Kasumi-1 (cell line): ENCODE measurements at places on chromosomes 12 and 14.

DNA sequence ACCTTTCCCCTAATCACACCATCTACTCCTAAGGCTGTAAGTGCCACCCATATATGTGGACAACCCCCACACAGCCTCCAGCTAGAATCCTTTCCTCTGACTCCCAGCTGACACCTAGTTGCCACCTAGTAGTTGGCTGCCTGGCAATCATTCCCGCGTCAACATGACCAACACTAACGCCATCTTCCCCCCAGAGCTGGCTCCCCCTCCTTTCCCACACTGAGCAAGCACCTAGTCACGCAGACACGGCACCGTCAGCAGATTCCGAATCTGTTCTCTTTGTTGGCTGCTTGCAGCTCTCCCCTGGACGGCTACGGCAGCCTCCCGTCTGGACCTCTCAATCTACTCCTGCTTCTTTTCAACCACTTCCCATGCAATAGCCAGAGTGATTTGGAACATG is 27.7 kb downstream of the UBR7 start:
- DNase-seq, result no peak

GRCh38 chr12:50659260-50659659 is 104.6 kb upstream of the ATF1 start:
- no peak for DNase-seq

DNA sequence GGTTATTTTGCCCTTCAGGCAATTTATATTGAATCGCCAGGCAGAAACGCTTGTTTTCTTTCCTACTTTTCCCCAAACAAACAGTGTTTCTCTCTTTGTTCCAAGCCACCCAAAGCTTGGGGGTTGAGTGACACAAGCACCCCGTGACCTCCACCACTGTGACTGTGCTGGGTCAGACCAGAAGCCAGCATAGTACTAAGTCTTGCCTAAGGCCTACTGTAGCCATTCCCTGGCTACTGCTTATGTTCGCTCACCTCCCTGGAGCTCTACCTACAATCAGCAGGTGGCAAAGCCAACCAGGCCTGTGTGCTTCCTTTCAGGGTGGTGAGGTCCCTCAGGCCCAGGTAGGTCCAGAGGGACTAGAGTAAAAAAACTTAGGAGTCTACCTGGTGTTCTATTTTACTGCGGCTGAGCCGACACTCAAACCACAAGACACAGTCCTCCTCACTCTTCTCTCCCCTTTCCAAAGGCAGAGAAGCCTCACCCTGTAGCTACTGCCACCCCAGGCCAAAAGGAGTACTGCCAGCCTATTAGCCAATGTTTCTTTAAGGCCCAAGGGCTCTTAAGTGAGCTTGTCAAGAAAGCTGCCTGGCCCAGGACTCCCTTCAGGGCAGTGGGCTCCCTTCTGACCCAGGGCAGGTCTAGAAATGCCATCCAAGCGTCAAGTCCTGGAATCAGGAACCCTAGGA is 411.8 kb upstream of the MIS18BP1 start:
- DNase-seq, result peak; percentile 16

DNA sequence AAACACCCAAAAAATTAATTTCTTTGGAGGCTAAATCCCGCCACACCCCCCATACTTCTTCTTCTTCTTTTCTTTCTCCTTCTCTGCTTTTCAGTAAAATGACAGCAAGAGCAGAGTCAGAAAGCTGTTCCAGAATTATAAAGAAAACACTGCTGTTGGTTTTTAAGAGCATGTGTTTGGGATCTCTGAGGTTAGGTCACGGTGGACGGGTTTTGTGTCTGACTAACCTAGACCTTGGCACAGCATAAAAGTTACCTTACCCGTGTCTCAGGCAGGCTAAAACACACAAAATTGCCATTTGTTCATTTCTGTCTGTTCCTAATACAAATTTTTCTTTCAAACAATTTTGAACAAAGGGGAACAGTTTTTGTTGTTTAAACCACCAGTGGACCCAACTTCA is 540.8 kb downstream of the NRXN3 start:
- no peak for DNase-seq

DNA sequence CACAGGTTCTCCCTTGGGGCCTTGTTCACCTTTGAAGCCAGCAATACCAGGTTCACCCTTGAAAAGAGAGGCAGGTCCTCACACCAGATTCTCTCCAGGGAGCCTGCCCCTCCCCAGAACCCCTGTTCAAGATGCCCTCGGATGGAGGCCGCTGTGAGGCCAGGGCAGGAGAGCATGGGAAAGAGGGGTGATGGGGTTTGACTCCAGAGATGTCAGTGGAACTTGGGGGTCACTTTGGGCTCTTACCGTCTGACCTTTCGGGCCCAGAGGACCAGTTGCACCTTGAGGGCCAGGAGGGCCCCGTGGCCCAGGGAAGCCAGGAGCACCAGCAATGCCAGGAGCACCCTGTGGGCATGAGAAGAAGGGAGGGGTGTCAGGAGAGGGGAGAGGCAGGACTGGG is 17.4 kb downstream of the COL2A1 start:
- no peak for DNase-seq

DNA sequence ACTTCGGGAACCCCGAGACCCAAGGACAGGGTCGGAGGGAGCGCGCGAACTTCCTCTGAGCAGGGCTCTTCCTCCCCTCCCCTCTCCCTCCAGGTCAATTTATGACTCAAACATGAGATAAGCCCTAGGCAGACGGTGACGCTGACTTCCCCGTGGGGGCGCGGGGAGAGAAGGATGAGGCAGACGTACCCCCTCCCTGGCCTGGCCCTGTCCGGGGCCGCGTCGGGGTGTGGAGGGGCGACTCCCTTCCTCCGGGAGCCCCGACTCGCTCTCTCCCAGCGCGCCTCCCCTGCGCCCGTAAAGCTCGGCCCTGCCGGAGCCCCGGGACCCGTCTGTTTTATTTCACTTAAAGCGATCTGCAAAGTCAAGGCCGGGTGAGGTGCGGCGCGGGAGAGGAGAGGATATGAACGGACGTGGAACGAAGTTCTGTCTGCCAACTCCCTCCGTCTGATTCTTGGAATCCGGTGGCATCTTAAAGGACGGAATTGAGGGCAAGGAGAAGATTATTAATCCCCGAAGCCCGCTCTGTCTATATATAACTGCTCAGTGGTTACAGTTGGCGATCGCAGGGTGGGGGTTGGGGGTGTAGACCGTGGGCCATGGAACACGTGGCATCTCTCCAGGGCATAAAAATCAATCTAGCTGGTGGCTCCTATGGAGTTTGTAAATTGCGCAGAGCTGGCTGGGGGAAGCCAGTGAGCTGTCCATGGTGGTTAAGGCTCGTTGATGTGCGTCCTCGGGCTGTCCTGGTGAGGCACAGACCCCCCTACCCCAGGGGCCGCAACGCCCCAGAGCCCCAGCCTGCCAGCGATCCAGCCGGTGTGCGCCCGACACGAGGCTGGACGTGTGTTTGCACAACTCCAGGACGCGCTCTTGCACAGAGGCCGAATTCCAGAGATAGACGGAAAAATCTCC is 2.9 kb upstream of the PTHLH start:
- DNase-seq, result peak; percentile 53

DNA sequence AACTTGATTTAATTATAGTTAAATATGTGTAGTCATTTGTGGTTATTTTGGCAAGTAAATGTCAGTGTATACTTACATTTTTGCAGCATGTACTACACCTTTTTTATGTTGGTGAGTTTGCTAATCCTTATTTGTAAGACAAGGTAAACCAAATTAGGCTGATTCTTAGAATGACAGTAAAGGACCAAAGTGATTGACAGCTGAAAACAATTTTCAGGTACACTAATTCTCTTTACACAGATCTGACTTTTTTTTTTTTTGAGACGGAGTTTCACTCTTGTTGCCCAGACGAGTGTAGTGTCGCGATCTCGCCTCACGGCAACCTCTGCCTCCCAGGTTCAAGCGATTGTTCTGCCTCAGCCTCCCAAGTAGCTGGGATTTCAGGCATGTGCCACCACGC is 8.4 kb downstream of the SLC25A3 start:
- no peak for DNase-seq

- no peak for DNase-seq
Observed at GRCh38 chr14:75279763-75280290, 1.2 kb downstream of the FOS start.

- DNase-seq, result no peak
Observed at GRCh38 chr12:130428116-130428515, 90.4 kb downstream of the PIWIL1 start.

GRCh38 chr12:106049105-106049504 is 89.6 kb downstream of the NUAK1 start:
- no peak for DNase-seq

DNA sequence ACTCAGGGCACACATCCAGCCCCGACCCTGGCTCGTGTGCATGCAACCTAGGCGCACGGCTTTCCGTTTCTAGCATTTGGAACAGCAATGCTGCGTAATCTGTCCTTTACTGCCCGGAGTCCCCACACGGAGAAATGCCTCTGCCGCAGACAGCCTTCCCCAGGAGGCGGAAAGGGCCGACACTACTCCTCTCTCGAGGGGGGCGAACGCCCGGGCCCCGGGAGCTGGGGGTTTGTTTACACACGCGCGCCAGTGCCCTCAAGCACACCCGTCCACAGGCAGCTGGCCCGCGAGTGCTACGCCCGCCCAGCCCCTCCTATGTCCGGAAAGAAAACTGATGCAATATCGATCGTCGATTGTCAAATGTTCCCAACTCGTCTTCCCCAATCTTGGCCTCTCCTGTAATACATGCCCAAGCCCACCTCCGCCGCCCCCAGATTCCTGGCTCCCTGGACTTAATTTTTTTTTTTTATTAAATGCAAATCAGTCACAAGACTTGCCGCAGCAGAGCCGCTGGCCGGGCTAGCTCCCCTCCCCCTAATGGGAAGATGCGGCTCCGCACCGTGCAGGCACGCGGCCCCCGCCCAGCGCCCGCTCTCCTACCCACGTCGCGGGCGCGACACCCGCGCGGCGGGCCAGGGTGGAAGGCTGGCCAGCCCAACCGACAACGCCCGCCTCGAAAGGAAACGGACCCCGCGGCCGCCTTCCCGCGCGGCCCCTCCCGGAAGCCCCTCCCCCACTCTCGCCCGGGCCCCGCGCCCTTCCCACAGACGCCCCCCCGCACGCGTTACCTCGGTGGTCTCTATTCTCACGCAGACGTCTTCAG is 642 bp downstream of the SLC38A2 start:
- peak; percentile 54 for DNase-seq

DNA sequence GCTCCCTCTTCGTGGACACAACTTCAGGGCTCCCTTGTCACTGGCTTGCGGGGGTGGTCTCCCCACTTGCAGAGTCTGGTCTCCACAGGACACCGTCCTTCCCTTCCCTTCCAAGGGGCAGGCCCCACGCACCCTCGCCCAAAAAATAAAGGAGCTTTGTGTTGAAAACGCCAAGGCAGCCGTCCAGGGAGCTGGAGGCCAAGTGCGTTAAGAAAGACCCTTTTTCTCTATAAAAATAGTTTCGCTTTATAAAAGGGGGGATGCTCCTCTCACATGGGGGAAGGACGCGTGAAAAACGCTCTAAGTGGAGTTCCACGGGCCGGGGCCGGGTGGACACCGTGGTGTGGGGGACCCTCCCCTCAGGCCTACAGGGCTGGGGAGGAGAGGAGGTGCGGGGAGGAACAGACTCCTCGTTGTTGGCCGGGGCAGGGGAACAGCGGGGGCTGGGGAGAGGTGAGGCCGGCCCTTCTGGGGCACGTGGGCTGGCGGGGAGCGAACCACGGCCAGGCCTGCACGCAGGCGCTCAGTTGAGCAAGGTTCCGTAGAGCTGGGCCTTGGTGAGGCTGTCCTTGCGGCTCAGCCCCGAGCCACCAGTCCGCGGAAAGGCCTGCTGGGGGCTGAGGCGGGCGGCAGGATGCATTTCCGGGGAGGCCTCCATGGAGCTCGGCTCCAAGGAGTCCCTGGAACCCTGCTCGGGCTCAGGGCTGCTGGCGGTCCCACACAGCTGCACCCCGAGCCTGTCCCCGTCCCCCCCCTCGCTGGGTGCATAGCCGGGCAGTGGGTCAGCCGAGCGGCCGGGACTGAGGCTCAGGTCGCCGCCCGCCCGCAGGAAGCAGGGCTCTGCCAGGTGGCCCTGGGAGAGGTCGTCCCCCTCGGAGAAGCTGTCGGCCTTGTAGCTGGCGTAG is 49.5 kb downstream of the BEGAIN start:
- DNase-seq, result no peak

GRCh38 chr12:132321321-132322118 is 7.9 kb downstream of the GALNT9 start:
- no peak for DNase-seq

DNA sequence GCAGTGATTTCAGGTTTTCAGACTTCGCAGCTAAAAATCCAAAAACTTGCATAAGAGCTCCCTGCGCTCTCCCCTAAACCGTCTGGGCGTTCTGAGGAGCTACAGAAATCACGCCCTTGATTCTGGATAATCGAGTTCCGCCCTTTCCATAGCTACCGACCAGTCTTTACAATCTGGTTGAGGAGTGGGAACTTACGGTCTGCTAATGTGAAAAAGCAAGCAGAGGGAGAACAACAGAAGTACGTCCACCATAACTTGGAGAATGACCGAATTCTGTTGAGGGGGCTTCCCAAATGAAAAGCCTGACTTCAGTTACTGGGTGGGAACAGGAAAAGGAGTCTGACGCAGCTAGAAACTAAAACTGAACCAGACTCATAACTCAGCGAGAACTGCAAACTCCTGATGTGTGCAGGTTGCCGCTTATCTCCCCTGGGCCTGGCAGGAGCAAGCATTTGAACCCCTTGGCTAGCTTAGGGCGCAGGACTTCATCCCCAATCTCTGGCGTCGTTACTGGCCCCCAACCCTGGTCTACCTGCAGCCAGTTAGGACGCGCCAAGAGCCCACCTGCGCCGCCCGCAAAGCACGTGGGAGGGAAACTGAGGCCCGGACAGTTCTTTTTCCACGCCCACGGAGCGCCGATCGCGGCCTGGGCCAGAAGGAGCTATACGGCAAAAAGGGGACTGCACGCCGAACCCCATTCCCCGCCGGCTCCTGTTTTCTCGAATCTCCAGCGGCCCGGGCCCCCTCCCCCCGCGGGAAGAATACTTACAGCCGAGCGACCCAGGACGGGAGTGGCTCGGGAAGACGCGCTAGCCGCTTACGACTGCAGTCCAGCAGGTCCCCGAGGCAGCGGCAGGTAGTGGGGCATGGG is 838 bp downstream of the LRIG3 start:
- no peak for DNase-seq

DNA sequence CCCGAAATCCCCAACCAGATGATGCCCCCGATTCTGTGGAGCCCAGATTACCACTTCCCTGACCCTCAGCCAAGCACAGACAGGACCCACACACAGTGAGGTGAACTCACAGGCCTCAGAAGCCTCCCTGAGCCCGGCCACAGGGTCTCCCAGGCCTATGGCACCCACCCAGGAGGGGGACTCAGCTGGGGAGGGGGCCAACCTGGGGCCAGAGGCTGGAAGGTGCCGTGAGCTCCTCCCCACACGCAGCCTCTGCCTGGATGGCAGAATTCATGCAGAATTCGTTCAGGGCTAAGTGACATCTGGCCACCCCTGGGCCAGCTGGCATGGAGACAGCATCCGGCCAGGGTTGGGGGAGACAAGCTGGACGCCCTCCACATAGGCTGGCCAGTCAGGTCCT is 11.8 kb downstream of the TMEM179 start:
- no peak for DNase-seq

DNA sequence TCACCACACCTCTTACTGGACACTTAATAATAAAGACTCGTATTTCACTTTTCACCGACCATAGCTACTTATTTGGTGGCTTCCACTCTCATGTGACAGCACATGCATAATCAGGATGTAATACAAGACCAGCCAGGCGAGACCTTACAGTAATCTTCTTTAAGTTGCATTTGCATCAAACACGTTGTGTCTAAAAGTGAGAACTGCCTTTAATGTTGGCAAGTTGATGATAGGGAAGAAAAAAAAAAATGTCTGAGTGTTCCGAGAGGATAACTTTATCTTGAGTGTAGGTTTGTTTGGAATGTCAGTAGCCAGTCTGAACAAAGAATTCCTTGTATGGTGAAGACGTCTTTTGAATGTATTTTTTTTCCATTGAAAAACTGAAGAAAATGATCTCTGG is 440.4 kb downstream of the ADAMTS20 start:
- DNase-seq, result no peak

GRCh38 chr12:132477703-132478432 is 12.1 kb upstream of the FBRSL1 start:
- DNase-seq, result no peak
